HL-60 (cell line): ENCODE measurements at places on chromosomes 3 and 15.

DNA sequence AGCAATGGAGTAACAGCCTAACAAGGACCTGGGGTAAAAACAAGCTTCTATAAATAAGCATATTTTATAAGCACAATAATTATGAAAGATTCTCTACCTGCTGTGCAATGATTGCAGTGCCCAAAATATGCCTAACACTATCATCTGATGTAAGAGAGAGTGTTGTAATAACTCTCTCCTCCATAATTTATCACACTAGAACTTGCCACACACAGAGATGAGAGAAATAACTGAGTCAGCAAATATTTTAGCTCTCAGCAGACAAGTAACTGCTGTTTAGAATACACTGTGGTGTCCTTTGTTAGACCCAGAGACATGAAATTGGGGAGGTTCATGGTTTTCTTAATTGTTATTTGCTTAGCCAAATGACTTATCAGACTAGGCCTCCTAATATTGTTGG, 105.3 kb upstream of the ACP3 start:
- DNase-seq = peak; percentile 67

DNA sequence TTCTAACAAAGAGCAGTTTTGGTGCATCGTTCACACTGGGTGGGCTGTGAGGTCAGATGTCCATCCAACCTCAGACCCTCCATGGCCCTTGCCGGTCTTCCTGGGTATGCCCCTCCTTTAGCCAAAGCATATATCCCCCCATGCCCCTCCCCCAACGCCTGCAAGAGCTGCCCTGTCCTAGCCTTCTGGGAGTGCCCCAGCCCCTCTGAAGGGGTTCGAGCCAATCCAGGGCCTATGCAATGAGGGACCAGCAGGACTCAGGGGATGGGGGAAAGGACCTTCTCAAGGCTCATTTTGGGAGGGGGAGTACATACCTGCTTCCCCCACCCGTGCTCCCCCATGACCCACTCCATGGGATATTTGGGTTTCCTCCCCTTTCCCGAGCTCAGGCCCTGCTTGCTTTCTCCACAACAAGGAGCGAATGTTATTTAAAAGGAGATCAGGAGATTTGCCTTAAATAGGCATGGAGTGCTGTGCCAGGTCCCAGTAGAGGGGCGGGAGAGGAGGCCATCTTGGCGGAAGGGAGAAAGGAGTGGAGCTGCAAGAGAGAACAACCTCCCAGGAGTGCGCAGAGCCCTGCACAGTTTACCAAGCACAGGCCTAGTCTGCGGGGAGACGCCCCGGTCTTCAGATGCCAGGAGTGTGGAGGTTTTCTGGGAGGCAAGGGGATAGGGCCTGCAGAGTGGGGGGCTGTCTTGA, 18.2 kb downstream of the PIF1 start:
- DNase-seq = no peak

DNA sequence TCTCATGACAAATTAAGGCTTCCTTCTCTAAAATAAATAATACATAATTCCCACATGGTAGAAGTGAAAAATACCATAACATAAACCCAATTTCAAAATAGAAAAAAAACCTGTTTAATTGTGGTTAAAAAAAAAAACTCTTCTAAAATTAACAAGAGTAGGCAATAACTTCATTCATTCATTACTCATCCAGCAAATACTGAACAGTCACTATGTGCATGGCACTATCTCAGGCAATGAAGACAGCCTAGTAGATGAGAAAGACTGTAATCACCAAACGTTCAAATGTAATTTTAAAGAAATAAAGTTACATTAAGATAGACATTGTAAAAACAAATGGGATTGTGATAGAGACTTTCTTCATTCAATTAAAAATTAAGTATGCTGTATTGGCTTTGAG, 43.4 kb downstream of the TFDP2 start:
- no peak for DNase-seq

- DNase-seq = no peak
Measured at GRCh38 chr3:66039590-66039887, 821 bp upstream of the MAGI1 start.

- DNase-seq = peak; percentile 31
Measured at GRCh38 chr3:117036259-117036799, 326.8 kb downstream of the TUSC7 start.
